ELF-1 (cell line): ENCODE measurements at places on chromosomes 2 and 18.

- peak; percentile 67 for DNase-seq
These were observed at the start of gene FRZB for GRCh38 chr2:182866461-182867406. FRZB (minus strand) TSS chr2:182866637; CDS start chr2:182866552, 85 bp downstream.

GRCh38 chr2:207513551-207514257 lies 16.1 kb upstream of the CREB1 start:
- no peak for DNase-seq

DNA sequence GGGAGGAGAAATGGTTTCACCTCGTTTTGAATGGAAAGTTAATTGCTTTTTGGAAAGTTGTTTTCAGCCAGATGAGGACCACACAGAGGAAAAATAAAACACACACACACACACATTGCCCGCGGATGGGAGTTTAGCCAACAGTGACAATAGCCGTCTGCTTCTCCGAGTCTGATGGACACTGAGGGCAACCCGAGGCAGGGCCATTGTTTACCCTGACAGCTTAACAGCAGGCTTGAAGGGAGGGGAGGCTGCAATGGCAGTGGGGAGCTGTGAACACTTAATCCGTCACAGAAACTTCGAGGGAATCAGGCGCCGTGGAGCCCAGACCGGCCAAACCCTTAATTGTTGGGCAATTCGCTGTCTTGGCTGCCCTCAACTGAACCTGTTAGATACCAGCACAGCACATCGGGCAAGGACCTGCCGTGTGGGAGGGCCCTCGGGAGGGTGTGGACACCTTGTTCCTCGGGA lies 145.9 kb downstream of the ACKR3 start:
- DNase-seq: peak; percentile 64

DNA sequence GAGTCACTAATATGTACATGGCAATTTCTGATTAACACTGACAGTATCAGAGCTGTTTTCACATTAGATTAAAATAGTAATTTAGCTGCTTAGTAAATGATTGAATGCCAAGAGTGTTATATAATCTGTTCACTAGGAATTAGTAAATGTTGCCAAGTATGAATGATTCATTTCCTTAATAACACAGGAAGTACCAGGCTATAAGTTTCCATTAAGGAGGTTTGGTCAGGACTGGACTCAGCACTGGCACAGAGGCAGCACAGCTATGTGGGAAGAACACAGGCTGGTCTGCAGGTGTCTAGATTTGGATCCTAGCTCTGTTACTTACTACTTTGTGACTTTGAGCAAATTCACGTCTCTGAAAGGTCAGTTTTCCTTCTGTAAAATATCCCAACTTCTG lies 97.2 kb downstream of the TDRD15 start:
- no peak for DNase-seq

DNA sequence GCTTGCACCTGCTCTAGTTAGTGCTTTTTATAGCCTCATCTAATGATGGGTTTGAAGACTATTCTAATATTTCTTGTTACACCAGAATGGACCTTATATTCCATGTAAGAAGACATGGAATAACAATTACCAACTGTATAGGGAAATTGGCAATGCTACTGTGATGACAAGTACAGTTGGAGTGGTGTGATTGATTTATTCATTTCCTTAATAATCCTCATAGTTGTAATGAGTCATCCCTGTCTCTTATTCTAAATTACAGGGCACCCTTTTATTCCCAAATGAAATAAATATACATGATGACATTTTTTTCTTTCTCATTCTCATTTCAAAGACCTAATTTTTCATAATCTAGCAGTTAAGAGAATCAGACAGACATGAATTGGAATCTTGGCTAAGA lies 18.3 kb upstream of the TLK1 start:
- DNase-seq: no peak

DNA sequence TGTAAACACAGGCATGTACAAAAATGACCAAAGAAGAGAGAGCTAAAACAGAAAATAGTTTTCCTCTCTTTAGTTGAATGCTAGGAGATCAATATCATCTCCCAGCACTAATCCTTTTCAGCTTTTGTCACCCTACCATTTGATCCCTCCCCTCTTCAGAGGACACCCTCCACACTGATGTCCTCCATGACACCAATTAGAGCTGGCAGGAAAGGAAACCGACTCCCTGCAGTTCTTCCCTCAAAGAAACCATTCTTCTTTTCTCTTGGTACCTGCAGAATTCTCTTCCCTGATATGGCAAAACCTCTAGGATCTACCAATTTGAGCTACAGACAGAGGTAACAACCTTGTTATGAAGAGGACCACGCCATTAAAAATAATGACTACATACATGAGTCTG lies 5.3 kb downstream of the EPB41L3 start:
- DNase-seq: no peak

GRCh38 chr2:65434592-65435241 lies 2.3 kb upstream of the SPRED2 start:
- DNase-seq: peak; percentile 46

DNA sequence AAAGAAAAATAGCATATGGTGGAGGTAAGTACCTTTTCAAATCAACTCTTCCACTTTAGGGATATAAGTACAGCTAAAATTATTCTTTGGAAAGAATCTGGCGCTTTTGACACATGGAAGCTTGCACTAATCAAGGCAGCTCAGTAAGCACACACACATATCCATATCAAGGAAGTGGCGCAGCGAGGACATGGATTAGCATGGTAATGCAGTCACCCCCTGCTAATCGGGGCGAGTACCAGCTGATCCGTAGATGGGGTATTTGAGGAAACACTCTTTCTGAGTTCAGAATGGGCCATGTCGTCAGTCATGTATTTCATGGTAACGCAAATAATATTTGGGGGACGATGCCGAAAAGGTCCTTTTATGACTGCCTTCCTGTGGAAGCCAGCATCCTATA lies 245.3 kb downstream of the GBX2 start:
- no peak for DNase-seq

DNA sequence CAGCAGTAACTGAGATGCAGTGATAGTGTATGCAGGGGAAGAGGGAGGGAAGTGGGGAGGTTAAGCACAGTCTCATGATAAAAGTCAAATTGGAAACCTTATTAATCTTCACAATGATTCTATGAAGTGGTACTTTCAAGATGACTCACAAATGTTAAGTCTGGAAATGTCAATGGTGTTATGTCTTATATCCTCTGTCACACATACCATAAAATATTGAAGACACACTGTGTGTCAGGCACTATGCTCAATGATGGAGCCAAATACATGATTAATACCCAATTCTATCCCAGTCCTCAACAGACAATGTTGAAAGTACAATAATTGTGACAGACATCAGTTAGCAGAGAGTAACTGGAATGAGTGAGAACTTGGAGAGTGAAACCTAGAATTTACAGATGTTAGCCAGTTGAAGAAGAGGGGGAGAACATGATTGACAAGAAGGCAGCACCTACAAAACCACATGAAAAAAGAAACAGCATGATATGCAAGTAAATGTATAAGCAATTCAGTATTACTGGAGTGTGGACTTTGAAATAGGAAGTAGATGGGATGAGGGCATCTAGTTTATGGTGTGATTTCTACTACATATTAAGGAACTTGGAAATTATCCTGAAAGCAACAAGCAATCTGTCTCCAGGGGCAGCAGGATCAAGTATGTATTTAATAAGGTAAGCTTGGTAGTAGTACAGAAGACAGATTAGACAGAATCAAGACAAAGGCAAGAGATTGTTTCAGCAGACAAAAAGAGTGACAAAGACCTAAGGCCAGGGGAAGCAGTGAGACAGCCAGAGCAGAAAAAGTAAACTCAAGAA lies 107.6 kb downstream of the STRN start:
- no peak for DNase-seq

DNA sequence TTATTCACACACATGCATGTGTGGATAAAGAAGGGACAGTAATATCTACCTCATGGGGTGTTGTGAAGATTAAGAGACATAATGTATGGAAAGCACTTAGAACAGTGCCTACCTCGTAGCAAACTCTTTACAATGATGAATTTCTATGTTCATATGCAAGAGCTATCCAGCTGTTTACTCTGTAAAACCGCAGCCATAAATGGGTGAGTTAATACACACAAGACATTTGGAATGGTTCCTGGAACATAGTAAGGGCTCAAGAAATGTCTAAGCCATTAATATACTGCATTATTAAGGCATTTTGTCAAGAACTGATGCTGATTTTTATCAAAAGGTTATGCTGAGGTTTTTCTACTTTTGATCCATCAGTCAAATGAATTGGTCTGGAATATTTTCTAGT lies 1076.2 kb downstream of the TSN start:
- DNase-seq: no peak

DNA sequence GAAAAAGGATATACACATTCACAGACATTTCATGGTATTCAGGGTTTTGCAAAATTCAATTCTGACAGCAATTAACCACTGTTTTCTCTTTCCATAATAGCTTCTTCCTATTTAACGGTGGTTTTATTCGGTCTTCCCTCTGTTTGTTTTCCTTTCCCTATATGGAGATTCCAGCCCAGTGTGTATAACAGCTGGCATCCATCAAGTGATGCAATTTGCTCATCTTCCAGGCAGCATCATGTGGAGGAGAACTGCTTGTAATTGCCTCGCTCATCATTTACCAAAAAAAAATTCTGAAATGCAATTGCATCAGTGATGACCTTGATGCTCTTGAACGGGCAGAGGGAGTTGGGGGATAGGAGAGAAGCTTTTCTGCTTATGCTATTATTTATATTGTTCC lies 165.9 kb upstream of the PGAP1 start:
- DNase-seq: no peak

GRCh38 chr2:161033059-161033660 lies 127.1 kb upstream of the TANK start:
- DNase-seq: no peak

DNA sequence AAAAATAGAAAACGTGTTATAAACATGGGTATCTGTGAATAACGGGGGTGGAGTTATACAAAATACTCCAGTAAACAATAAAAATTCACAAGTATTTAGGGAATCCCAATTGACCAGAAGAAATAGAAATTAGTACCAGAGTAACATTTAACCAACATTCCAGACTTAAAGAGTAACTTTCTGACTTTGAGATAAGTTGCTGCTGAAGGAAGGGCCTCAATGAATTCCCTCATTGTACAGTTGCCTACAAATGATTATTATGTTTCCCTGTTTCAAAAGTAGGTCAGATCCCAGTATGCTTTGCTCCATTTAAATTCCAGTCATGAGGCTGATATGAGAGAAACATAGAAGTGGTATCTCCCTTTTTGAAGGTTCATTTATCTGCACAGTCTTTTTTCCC lies 88.3 kb upstream of the KCNH7 start:
- no peak for DNase-seq

GRCh38 chr2:42959234-42960001 lies 167.0 kb upstream of the HAAO start:
- DNase-seq: no peak

- no peak for DNase-seq
These were observed 29.9 kb downstream of the ROCK2 start for GRCh38 chr2:11314487-11314886.

GRCh38 chr18:74185860-74186259 lies 37.5 kb downstream of the TIMM21 start:
- DNase-seq: no peak

DNA sequence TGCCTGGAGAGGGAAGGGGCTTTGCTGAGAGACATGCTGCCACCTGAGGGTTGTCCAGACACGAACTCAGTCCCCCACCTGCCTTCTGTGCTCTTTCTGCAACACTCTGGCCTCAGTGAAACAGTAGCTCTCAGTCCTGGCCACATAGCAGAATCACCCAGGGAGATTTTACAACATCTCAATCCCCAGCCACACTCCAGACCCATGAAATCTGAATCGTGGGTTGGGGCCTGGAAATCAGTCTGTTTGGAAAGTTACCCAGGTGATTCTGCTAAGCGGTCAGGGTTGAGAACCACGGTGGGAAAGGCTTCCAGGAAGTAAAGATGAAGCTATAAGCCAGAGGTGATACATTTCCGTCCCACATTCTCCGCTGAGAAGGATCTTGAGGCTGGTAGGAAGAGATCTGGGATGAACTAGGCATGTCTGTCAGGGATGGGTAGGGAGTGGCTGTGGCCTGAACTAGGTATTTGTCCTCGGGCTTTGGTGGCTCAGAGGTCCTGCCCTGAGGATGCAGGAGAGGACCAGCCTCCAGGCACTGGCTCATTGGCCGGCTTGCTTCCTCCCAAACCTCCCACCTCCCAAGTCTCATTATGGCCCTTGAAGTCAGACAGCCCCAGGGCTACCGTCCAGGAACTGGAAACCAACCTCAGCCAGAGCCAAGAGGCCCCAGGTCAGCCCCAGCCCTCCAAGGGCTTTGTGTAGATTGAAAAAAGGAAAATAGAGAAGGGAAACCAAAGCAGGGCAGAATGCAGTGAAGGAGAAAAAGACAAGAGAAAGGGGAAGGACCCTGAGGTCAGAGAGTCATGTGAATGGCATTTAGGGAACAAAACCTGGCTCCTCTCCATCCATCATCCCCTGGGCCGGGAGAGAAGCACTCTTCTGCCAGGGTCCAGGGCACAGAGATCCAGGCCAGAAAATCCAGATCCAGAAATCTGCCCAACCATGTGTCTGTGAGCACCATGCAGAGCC lies 119.6 kb downstream of the ZFP36L2 start:
- DNase-seq: peak; percentile 91

DNA sequence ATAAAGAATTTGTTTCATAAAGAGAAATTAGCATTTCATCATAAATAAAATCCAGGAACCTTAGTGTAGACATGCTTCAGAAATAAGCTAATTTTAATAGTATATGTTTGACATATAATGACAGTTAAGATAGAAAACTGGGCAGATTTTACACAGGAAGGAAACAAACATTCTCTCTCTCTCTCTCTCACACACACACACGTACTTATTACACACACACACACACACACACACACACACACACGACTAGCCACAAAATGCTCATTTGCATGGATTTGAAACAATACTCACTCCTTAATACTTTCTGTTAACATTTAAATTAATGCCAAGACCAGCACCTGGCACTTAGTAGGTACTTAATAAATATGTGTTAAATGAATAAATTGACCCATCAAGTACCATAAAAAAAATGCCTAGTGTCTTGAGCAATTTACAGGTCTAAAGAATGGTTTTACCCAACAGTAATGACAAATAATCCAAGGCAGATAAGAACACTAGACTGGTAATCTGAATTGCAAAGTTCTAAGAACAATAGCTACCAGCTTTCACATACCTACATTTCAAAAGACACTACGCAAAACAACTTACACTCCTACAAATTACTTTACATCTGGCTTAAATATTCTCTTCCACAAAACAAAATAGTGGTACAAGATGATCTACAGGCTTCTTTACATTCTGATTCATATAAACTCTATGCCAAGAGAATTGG lies 2.9 kb upstream of the GALNT3 start:
- DNase-seq: no peak

DNA sequence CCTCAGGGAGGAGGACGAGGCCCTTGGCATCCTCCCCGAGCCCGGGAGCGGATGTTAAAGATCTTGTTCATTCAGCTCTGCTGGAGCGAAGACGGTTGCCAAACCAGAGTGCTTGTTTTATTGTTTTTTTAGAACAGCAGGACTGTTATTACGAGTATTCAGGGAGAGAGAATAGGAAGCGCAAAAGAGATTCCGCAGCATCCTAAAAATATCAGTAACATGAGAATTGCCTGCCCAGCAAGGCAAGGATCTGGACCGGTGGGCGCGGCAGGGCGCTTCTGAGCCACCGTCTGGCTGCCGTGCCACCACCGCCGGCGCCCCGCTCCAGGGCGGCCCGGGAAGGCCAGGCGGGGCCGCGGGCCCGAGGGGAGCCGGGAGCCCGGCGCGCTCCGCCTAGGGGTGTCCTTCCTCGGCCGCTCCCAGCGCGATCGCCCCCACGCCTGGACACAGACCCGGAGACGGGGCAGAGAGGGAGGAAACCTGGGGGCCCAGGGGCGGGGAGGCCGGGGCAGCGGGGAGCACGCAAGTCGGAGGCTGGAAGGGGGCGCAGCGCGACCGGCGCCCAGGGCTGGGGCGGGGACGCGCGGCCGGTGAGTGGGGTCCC lies 843 bp downstream of the CYS1 start:
- DNase-seq: no peak

- peak; percentile 43 for DNase-seq
These were observed 32.4 kb upstream of the VIT start for GRCh38 chr2:36663851-36664695.
